ENCODE measurements at places on chromosomes 3 and 15.
A peak's percentile ranks its signal among the peaks of the same experiment; 100 is the strongest.

GRCh38 chr3:190097025-190097424 lies 23.7 kb downstream of the P3H2 start:
- DNase-seq, result no peak

- no peak for DNase-seq
Observed at GRCh38 chr3:117045143-117045542, 335.6 kb downstream of the TUSC7 start.

DNA sequence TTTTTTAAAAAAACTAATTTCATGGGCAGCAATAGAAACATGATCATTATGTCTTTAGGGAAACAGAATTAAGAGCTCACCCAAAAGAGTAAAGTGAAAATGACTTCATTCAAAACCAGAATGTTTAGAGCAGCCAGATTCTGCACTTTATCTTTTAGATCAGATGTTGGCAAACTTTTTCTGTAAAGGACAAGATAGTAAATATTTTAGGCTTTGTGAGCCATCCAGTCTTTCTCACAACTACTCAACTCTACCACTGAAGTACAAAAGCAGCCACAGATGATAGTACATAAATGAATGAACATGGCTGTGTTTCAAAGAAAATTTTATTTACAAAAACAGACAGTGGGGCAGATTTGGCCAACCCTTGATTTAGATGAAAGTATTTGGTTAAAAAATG lies 84.5 kb downstream of the SETD2 start:
- no peak for DNase-seq

DNA sequence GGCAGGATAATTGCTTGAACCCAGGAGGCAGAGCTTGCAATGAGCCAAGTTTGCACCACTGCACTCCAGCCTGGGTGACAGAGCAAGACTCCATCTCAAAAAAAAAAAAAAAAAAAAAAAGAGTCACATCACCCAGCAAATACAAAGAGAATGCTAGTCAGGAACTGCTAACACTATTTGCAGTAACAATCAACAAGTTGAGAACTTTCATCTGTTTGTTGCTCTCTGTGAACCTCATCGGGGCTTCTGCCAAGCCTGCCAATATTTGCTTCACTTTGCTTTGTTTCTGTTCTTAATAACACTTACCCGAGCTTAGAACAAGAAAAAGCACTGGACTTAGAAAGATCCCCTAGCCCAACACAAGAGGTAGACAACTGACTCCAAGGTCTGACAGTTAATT lies 76.9 kb downstream of the PLCH1 start:
- DNase-seq, result no peak

GRCh38 chr3:65112751-65113300 lies 425.0 kb upstream of the ADAMTS9 start:
- DNase-seq, result no peak

GRCh38 chr3:133742351-133743091 lies 3.7 kb upstream of the TF start:
- DNase-seq, result no peak

DNA sequence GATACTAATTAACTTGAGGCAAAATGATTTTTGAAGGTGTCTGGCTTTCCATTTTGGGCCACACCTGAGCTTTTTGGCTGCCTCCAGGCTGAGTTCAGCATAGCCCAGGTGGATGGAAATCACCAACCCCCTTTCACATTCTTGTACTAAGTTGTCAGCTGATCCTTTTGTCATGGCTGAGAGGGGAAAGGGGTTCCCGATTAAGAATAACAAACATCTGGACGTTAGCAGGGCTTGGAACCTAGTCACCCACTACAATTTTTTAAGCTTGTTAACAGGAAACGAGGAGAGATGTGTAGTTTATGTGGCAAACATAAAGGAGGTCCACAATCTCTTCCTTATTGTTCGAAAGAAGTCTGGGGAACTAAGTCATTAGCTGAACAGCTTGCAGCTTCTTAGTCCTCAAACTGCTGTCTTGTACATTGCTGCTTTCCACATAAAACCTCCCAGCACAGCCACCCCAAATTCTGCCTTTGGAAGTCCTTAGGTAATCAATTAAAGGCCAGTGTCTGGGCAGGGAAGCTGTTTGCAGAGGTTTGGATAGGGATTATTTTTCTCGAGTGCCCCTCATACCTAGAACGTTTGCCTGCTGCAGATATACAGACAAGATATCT lies 5.0 kb downstream of the NR2F2 start:
- no peak for DNase-seq

- no peak for DNase-seq
Observed at GRCh38 chr3:58039601-58040000, 31.4 kb downstream of the FLNB start.

DNA sequence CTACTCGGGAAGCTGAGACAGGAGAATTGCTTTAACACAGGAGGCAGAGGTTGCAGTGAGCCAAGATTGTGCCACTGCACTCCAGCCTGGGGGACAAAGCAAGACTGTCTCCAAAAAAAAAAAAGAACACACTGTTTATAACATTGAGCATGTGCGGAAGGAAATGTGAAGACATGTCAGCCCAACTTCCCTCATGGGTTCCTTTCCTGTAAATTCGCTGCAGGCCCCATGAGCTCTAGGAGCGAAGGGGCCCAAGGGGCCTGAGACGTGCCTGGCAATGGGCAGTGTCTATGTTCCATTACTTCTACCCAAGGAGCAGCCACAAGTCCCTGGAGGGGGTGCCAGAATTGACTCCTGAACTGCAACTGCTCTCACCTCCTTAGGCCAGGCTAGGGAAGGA lies 3.2 kb downstream of the PFKFB4 start:
- DNase-seq, result no peak

DNA sequence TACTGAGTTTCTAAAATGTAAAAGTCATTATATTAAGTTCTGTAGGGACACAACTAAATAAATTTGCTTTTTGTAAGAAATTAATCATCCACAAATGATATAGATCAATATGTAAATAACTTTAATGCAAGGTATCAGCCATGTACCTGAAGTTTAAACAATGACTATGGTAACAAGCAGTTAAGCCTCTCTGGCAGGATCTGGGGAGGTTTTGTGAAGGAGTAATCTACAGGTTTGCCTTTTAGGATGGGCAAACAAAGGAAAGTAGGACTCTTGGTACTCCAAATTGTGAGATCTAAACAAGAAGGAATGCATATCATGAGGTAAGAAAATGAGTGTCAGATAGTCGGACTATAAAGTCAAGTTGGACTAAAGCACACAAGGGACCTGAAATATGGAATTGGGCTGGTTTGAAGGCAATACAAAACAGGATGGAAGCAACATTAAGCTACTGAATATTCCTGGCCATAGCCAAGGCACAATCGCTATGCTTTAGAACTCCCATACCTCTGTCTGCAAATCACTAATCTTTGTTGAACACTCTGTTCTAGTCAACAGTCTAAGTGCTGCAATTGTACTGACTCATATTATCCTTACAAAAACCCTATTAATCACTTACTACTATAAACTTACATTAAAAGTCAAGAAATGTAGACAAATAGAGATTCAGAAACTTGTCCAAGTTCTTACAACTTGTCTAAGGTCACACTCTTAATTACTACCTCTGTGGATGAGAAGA lies 412.8 kb downstream of the DIPK2A start:
- no peak for DNase-seq

DNA sequence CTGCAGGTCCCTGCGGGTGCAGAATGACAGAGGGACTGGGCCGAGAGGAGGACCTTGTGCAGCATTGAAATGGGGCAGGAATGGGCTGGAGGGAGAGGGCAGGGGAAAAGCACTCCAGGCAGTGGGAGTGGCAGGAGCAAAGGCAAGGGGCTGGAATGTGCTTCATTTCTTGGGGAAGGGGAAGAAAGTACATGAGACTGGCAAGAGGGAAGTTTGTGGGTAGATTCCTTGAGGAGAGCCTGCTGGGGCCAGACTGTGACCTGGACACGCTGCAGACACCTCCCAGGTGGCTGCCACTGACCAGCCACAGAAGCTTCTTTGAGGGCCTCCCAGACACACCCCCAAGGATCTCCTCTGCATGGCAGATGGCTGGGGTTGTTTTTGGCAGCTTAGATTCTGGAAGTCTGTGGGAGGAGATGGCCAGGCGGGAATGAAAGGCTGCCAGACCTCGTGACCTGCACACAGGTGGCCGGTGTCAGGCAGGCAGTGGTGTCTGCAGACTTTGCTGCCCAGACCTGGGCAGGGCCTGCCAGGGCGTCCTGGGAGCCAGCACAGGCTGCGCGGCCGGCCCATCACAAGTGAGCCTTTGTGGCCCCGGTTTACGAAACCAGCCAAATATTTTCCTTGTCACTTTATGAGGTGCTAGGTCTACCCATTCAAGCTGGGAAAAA lies 53.1 kb downstream of the SPSB4 start:
- no peak for DNase-seq

- no peak for DNase-seq
Observed at GRCh38 chr3:25826510-25826909, 36.6 kb downstream of the OXSM start.

DNA sequence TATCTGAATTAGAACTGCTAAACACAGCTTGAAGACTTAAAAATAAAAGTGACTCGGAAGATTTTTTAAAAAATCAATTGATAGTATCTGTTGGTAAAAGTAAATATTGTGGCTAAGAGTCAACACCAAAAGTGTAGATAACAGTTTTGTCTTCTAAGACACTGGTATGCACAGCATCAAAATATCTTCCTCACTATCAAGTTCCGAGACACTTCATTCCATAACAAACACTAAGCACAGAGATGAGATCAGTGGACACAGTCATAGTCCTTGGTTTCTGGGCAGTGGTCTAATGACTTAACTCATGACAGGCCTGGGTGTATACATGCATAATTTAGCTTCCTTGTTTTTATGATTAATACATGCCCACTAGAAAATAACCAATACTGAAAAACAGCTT lies 63.2 kb downstream of the PXYLP1 start:
- no peak for DNase-seq

DNA sequence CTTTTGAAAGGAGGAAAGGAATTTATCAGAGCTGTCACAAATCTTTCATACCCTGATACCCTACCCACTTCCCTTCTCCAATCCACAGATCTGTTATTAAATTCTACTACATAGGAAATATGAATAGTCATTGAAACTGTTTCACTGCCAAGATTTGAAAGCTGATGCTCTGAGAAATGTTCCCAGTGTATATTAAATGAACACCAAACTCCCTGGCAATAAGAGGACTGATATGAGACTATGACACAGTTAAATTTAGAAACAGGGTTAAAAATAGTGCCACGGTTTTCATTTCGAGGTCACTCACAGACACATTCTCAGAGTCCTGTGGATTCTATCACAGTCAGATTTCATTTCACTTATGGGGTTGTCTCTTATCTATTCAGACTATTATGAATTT lies 27.2 kb upstream of the GBE1 start:
- DNase-seq, result no peak

DNA sequence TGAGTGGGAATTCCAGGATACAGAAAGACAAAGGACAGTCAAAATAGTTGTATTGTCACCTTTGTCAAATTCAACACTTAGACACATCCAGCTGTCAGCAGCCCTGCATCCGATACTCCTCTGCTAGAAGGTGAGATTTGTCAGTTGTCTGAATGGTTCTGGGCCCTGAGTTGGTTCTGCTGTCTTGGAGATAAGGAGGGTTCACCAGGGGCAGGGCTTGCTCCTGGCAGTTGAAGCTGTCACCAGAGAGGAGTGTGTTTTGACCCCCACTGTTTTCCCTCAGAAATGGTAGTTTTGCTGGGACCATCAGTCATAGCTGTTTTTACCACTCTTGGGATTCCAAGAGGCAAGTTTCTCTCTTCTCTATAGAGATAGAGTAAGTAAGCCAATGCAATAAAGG lies 3.2 kb upstream of the KY start:
- no peak for DNase-seq

- no peak for DNase-seq
Observed at GRCh38 chr3:144181062-144181461, 209.4 kb downstream of the DIPK2A start.

DNA sequence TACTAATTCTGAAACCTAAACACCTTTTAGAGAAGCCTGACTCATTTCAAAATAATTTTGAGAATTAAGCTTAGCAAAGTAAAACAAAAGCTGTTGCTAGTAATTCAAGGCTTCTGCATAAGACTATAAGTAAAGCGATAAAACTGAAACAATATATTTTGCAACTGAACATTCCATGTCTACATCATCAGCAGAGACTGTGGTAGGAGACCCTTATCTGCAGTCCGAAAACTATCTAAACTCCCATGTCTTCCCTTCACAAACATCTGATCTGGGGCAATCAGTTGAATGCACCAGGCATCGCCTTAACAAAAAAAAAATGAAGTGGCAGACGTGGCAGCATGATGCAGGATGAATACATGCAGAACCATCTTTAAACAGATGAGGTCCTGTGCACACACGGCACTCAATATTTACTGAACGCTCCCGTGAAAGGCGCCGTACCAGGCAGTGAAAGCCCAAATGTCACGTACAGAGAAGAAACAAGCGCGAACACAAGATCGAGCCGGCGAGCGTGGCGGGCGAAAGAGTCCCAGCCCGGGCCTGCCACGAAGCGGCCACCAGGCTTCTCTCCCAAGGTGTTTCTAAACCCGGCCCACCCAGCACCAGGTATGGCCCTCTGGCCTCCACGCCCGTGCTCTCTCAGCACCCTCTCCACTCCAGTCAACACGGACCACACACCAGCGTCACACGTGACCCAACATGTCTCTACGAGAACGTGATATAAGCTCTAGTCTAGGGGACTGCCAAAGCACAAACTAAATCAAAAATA lies 63.0 kb downstream of the CHSY1 start:
- DNase-seq, result no peak

GRCh38 chr3:184099806-184100686 lies 3.2 kb downstream of the HTR3E start:
- peak; percentile 16 for DNase-seq

GRCh38 chr15:92719021-92719420 lies 63.4 kb upstream of the FAM174B start:
- DNase-seq, result no peak
